Suppressor macrophage treated with lipopolysaccharide for 1 hour (primary cell): ENCODE measurements at places on chromosomes 3 and 15.

GRCh38 chr3:60954048-60954447, 297.2 kb downstream of the FHIT start:
- DNase-seq, result peak; percentile 21

- no peak for DNase-seq
These were observed 904 bp upstream of the MCTP2 start for GRCh38 chr15:94230431-94230882.

DNA sequence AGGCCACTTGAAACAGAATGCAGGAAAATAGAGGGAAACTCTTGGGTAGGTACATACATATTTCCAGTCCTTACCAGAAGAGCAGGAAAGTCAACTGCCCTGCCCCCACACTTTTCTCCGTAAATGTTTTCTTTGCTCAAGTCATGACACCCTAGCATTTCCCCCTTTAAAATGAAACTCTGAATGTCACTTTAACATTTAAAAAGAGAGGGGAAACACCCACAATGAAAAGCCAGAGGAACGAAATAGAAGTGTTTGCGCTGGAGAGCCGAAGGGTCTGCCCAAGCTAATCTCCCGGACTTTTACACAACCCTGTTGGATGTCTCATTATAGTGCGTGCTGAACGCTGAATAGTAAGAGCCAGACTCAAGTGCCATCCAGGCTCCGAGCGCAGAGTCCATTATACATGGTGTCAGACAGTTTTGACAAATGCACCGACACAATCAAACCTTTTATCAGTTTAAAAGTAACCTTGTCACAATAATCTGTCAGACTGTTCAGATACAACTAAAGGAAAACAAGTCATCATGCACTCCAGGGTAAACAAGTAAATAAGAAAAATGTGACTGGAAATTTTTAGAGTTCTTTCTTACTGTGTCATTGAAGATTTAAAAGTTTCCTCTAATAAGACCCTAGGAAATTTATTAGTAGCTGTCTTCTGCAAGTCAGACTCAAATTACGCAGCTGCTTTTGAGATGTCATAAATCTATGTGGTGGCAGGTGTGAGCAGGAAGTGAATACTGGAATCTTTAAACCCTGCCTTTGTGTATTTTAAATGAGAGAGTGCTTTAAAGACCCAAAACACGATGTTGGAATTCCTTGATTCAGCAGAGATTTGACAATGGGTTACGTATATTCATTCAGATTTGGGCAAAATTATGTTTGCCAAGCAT, 159.8 kb downstream of the RBMS3 start:
- DNase-seq, result peak; percentile 0

- DNase-seq, result no peak
These were observed 66.1 kb downstream of the EPHA3 start for GRCh38 chr3:89173546-89173945.

DNA sequence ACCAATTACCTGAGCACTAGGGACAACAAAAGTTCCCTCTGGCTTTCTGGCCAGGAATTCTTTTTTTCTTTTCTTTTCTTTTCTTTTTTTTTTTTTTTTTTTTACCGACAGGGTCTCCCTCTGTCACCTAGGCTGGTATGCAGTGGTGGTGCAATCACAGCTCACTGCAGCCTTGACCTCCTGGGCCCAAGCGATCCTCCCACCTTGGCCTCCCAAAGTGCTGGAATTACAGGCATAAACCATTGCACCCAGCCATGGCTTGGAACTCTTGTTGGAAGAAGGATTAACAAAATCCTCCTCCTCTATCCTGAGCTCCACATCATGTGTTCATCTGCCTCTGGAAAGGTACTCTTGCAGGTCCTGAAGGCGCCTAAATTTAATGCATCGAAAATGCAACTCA, 2.9 kb upstream of the LTF start:
- DNase-seq, result no peak

DNA sequence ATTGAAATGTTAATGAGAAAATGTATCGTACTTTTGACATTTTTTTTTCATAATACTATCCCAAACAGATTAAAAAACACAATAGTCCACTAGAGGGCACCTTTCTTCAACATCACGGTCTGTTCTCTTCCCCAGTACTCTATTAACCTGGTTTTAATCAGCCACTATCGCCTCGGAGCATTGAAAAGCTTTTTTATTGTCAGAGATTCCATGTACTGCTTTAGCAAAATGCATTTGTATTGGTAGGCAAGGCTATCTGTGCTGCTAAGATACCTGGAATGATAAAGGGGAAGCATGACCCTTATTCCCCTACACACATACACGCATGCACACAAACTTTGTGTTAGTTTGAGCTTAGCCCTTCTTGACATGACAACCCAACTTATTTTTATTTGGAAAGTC, 160.1 kb upstream of the IL12A start:
- peak; percentile 71 for DNase-seq

GRCh38 chr3:112074616-112075497, 11.3 kb upstream of the C3orf52 start:
- no peak for DNase-seq

- peak; percentile 53 for DNase-seq
These were observed 36.2 kb upstream of the ARID3B start for GRCh38 chr15:74504836-74505235.

DNA sequence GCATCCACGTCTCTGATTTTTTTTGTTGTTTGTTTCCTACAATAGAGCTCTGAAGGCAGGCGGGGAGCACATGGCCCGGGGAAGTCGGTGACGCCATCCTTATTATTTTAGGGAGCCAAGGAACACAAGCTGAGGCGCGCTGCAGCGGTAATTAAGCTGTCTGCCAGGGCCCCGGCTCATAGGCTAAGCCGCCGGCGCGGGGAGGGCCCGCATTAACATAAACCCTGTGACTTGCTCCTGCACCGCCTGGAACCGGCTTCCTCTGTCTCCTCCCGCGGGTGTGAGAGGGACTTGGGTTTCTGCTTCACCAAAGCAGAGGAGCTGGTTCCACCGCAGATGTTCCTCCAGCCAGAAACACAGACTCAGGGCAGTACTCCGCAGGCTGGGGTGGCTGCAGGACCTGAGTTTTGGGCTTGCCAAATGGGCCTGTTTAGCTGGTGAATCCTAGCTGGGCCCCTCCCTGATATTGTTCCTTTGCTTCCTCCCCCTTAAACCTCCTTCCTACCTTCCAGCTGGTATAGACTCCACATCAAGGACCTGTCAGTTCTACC, 25.3 kb downstream of the ANP32A start:
- peak; percentile 93 for DNase-seq

GRCh38 chr3:143629726-143630125, 218.5 kb downstream of the SLC9A9 start:
- no peak for DNase-seq

- no peak for DNase-seq
These were observed 53.3 kb downstream of the ITGB5 start for GRCh38 chr3:124833710-124834332.

DNA sequence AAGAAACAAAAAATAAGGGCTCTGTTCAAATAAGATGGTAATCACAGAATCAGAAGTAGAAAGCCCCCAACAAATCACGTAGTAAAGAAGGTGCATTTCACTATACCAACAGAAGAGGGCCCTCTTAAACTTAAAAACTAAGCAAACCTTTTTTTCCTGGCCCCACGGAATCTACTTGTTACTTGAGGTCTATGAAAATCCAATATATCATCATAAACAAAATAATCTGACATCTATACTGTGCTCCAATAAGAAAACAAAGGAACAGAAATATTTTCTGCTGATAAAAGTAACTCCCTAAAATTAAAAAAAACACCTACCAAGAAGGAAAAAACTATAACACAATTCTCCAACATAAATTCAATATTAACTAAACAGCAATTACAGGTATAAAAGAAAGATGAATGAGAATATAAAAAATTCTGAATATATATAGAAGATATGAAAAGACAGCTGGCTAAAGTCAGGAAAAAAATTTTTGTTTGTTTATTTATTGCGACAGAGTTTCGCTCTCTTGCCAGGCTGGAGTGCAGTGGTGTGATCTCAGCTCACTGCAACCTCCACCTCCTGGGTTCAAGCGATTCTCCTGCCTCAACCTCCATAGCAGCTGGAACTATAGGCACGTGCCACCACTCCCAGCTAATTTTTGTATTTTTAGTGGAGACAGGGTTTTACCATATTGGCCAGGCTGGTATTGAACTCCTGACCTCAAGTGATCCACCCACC, 81.8 kb downstream of the CLASP2 start:
- DNase-seq, result peak; percentile 77

- DNase-seq, result no peak
These were observed 899.1 kb downstream of the SI start for GRCh38 chr3:164179110-164179774.

DNA sequence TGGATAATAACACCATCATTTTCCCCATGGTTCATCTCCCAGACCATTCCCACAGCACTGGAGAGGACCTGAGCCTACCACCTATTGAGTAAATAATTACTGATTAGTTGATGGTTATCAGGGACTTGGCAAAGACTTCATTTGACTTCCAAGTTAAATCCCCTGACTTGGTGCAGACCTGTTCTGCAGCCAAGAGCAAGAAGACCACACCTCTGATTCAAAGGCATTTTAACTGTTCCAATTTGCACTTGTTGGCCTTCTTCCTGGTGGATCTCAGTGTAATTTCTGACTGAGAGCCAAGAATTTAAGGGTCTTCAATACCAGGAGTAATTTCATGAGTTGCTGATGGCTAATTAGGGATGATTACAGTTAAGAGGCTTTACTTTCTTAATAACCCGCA, 24.0 kb downstream of the THSD4 start:
- no peak for DNase-seq

- DNase-seq, result no peak
These were observed 19.7 kb upstream of the DENND4A start for GRCh38 chr15:65811835-65812234.

DNA sequence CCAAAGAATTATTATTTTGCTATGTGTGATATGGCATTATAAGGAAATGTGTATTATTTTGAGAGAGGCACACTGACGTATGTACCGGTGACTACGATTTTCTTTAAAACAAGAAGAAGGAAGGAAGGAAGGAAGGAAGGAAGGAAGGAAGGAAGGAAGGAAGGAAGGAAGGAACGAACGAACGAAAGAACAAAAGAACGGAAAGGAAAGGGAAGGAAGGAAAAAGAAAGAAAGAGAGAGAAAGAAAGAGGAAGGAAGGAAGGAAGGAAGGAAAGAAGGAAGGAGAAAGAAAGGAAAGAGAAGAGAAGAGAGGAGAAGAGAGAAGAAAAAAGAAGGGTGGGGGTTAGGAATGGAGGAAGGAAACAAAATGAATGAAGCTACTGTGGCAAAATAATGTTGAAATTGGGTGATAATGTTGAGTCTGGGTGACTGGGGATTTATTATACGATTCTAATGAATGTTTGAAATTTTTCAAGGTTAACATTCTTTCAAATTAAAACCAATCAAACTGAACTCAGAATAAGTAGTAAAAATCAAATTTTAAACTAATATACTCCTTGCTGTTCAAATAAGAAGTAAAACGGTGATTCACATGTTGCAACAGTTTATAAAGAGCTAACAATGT, 70.3 kb downstream of the PHC3 start:
- no peak for DNase-seq

DNA sequence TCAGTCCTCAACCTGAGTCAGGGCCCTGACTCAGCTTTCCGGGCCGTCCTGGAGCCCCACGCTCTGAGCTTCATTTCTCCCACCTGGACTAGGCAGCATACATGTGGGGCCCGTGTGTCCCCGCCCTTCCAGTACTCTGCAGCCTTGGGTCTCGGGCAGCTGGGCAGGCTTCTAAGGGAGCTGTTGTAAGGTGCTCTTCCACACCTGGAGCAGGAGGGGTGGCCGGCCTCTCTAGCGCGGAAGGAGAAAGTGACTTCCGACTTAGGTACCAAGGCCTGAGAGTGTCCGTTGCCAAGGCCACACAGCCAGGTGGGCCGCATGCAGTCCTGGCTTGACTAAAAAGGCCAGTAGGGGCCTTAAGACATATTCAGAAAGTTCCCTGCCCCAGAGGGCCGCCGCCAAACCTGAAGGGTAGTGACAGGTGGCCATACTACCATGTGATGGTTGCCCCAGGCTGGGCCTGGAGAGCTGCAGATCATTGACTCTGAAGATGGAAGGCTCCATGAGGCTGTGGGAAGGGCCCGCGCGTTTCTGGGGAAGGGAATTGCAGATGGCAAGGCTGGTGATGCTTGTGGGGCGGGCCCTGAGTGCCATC, 9.4 kb upstream of the SEMA3B start:
- no peak for DNase-seq

GRCh38 chr3:112132975-112133448, at the start of gene GCSAM:
TSS of gene GCSAM (minus strand) at chr3:112133248. CDS start at chr3:112133120, 128 bp downstream.
- DNase-seq, result peak; percentile 79

GRCh38 chr3:8554696-8555095, 53.1 kb downstream of the LMCD1 start:
- DNase-seq, result no peak

DNA sequence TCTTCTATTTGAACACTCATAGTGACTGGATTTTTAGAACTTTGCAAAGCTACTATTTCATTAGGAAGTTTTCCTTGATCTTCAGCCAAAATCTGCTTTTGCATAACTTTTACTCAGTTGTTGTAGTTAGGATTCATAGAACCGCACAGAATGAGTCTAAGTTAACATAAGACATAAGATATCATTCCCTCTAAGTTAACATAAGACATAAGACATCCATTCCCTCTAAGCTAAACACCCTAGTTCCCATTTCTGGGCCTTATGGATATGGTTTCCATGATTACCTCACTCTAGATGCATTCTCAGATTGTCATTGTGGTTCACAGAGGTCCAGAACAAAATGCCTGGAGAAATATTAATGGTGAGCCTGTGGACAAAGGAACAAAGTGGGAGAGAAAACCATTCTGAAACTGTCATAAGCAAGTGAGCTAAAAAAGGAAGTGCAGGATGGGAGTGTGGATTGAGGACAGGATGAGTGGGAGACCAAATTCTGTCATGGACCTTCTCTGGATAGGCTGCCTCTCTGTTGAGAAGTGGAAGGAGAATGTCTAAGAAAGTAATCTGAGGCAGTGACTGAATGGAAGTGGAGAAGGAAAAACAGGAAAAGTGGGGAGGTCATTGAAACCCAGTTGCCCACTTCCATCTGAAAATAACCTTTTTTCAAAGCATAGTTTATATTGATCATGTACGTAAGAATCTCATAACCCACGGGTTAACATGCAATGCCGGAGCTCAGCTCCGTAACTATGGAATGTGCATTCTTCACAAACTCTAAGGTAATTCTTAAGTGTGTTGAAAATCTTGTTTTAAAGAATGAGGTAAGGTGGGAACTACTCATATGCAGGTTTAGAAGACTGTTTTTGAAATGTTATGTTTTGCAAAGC, 37.4 kb upstream of the SECISBP2L start:
- DNase-seq, result no peak

GRCh38 chr3:107882261-107882660, 208.6 kb downstream of the CD47 start:
- DNase-seq, result no peak

- no peak for DNase-seq
These were observed 708.9 kb upstream of the NECTIN3 start for GRCh38 chr3:110362751-110363150.
